MM.1S (cell line): ENCODE measurements at places on chromosomes 4 and X.

DNA sequence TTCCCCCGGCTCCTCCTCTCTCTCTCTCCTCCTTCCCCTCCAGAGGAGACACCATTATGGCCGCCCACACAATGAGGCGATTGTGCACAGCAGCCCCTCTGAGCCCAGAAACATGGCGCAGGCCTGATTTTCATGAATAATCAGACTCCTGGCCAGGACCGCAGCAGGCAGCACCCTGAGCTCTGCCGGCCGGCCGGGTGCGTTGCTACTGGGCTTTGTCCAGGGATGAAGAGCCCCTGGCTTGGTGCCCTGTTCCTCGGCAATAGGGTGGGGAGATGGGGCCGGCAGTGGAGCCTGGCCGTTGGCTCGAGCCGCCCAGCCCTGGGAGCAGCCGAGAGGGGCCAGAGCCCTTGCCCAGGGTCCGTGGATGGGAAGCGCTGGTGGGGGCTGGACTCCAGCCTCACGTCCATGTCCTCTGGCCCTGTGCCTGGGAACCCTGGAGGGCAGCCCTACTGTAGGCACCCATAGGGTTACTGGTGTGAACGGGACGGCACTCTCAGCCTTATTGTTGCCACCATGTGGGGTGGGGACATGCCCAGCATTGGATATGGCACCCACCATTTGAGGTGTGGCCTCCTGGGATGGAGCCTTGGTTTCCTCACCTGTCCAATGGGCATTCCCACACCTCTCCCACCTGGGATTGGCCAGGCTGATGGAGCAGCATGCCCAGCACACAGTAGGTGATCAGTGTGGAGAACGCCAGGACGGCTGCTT, 103.0 kb downstream of the SORCS2 start:
- no peak for DNase-seq

DNA sequence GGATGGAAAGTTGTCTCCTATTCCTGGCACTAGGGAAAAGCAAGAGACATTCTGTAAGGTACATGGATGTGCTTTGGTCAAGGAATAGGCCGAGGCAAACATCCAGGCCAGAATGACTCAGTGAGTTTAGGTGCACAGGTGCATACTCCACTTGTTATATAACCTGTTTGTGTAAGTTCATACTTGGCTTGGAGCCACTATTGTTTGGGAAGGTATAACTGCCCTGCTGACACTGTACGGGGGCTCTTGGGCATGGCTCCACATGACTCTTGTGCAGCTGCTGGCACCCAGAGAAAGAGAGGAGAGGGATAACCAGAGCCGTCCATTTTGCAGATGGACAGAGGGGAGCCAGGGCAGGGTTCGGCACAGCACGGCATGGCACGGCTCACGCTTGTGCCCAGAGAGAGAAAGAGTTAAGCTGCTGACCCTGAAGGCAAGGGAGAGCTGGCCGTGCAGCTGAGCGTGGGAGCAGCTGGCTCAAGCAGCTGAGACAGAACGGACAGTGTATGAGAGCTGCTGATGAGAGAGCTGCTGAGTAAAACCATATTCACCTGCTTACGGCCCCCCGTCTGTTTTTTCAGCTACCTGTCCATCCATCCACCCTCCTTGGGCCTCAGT, 98.0 kb downstream of the SLC2A9 start:
- DNase-seq = no peak

DNA sequence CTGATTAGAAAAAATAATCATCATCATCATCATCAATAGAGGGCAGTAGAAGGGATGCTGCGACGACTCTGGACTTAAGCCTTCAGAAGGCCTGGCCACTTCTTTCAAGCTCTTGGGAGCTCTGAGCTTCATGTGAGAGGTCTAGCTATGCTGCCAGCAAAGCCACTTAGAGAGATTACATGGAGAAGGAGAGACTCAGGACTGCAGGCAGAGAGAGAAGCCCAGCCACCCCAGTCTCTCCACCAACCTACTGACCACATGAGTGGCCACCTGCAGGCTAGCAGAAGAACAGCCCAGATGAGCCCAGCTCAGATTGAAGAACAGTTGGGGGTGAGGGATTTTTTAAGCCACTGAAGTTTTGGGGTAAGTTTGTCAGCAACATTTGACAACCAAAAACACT, 17.1 kb upstream of the TMEM150C start:
- DNase-seq = no peak

DNA sequence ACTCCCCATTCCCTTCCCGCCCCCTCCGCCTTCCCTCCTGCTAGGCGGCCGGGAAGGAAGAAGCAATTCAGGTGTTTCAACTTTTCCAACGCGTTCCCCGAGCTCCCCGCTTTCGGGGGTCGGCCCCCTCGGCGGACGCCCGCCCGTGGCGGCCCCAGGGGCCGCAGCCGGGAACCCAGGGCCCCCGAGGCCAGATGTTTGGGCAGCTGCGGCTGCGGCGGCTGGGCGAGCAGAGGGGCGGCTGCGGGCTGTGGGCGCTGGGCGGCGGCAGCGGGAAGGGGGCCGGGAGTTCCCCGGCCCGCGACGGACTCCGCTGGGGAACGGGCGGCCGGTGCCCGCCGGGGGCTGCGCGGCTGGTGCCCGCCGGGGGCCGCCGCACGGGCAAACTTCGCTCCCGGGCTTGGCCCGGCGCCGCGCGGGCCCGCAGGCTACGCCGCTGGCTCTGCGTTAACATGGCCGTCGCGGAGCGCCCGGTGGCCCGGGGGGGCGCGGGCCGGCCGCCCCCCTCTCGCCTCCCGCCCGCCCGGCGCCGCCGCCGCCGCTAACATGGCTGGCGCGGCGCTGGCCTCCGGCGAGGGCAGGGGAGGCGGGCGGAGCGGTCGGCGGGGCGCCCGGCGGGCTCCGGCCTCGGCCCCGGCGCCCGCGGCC, 510 bp downstream of the HMGB3 start:
- peak; percentile 10 for DNase-seq

GRCh38 chrX:131747173-131747572, 203.3 kb downstream of the OR13H1 start:
- peak; percentile 88 for DNase-seq

DNA sequence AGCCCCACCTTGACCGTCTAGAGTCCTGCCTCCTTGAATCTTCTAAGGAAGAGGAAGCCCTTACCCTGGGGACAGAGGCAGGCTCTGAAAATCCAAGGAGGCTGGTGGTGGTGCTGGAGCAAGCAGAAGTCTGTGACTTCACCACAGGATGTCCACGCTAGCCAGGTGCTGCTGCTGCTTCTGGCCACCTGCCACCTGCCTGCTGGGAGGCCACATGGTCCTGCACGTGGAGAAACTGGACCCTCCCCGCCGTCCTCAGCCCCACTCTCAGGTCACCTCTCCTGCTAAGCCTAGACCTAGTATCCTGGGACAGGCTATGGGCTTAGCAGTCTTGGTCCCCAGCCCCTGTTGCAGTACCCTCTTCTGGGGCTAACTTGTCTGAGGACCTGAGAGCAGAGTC, 15.8 kb downstream of the TMEM31 start:
- DNase-seq = no peak
